ENCODE measurements at places on chromosomes 6 and 20. TPM values are rescaled to one million over a fixed set of nuclear protein-coding genes. Genes with fewer than 3 reads are reported as not detected.
A peak's percentile ranks its signal among the peaks of the same experiment; 100 is the strongest.

The TFAP2D gene
- not detected for total RNA-seq

DNA sequence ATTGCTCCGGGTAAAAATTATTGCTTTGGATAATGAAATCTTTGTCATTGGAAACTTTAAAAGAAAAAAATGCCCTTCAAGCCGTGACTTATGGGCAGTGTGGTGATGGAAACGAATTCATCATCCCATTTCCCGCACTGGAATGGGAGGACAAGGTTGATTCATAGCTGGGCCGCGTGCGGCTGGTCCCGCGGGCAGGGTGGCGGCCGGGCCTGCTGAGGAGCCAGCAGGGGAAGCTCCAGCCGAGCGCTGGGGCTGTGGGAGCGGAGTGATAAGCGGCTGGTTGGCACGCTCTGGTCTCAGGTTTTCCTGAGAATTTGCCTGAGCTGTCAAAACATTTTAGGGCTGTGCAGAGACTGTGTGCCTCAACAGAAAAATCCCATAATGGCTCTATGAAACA, 351.7 kb downstream of the CDC5L start:
- no peak overlapping the region for H3K27ac ChIP-seq
- peak; percentile 45 for DNase-seq
- H3K27me3 ChIP-seq: no peaks in the 10 kb centered on the region
- H3K4me1 ChIP-seq: no peaks in the 10 kb centered on the region

- H3K27ac ChIP-seq: no peak overlapping the region
- no peak for DNase-seq
- H3K36me3 ChIP-seq: no peaks in the 10 kb centered on the region
- no peaks in the 10 kb centered on the region for H3K27me3 ChIP-seq
- H3K4me1 ChIP-seq: no peaks in the 10 kb centered on the region
These were observed 479.4 kb upstream of the JARID2 start for GRCh38 chr6:14766391-14766994.

DNA sequence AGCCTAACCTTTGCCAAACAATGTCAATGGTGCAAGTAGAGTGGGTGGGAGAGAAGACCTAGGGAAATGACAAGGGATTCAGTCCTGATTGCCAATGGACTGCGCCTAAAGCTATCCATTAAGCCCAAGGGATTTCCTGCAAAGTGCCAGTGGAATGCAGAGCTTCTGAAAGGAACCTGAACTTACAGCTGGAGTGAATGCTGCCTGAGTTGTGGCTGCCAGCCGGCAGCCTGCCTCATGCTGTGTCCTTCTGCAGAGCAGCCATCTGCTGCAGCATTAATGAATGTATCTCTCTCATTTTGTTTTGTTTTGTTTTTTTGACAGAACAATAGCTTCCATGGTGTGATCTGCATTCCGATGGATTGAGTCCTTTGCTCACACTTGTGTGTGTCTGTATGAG, 44.7 kb downstream of the SLC35F1 start:
- H3K4me3 ChIP-seq: no peak overlapping the region
- no peak overlapping the region for H3K27ac ChIP-seq
- no peaks in the 10 kb centered on the region for H3K4me1 ChIP-seq
- no peaks in the 10 kb centered on the region for H3K27me3 ChIP-seq

The GPR6 gene
- total RNA-seq: not detected

The CLPSL1 gene
- total RNA-seq: not detected

- DNase-seq: no peak
- H3K27ac ChIP-seq: no peak overlapping the region
- no peak overlapping the region for H3K4me3 ChIP-seq
- no peaks in the 10 kb centered on the region for H3K36me3 ChIP-seq
- H3K27me3 ChIP-seq: no peaks in the 10 kb centered on the region
These were observed 61.1 kb downstream of the GRM4 start for GRCh38 chr6:34084591-34085290.
